ENCODE measurements at places on chromosomes 1 and 21.

DNA sequence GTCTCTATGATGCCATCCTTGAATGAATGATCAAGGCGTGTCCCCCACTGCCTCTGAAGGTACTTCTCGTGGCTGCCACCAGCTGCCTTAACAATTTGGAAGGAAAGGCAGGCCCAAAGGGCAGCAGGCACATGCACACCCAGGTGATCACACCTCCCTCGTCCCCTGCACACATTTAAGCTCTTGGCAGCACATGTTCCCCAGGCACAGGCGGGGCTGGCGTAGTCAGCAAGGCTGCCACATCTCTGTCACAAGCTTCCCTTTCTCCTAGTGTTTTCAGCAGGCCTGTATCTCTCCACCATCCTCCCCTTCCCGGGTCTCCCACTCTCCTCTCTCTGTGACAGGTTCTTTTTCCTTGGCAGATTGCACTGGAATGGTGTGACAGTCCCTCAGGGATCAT, 111.9 kb downstream of the CACNA1E start:
- no peak for DNase-seq

DNA sequence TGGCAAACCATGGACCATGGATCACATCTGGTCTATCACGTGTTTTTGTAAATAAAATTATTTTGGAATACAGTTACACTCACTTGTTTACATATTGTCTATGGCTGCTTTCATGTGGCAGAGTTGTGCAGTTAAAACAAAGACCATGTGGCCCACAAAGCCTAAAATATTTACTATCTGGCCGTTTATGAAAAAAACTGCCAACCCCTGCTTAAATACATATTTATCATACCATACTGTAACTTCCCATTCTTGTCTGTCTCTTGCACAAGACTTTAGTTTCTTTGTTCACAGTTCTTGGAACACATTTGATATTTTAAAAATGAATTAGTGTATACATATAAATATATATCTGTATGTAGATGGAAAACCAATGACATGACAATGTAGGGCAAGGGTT, 141.5 kb downstream of the PAPPA2 start:
- DNase-seq, result no peak

GRCh38 chr21:33206771-33207281, 22.9 kb upstream of the IFNAR2 start:
- DNase-seq, result no peak

GRCh38 chr21:16192902-16193301, 463.1 kb downstream of the USP25 start:
- DNase-seq, result no peak

GRCh38 chr1:55472784-55473183, 257.6 kb upstream of the USP24 start:
- no peak for DNase-seq

DNA sequence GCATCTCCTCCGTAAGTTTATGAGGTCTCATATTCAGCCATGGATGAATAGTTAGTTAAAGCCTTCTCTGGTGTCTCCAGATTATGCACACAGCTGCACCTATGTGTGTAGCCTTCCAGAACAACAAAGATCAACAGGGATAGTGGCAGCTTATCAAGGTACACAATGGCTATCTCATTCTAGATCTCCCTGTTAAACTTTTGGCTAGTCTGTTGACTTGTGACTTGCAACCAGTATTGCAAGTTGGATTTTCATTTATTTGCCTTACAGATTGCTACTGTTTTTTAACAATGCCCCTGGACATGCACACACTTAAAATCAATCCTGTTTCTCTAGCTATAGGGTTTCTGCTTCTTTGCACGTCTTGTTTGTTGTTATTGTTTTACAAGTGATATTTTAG, 363.2 kb downstream of the OMA1 start:
- DNase-seq, result no peak

DNA sequence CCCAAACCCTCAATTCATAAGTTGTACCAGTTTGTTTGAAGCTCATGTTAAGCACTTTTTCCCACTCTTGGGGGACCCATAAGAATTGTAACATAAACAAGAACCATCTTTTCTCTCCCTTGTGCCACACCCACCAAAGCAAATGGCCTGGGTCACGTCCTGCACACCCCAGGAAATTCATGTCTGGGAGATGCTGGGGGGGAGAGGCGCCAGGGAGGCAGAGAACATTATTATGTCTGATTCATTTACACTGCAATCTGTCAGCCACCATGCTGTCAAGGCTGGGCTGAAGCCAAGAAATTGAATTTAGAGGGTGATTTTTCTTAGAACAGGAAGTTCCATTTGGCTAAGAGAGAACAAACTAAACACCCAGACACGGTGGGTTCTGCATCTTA, 37.2 kb upstream of the IPO9 start:
- DNase-seq, result no peak

- DNase-seq, result no peak
These were observed 51.8 kb downstream of the CD160 start for GRCh38 chr1:145771056-145771455.

- no peak for DNase-seq
These were observed 163.3 kb downstream of the DHRS3 start for GRCh38 chr1:12454406-12455391.

DNA sequence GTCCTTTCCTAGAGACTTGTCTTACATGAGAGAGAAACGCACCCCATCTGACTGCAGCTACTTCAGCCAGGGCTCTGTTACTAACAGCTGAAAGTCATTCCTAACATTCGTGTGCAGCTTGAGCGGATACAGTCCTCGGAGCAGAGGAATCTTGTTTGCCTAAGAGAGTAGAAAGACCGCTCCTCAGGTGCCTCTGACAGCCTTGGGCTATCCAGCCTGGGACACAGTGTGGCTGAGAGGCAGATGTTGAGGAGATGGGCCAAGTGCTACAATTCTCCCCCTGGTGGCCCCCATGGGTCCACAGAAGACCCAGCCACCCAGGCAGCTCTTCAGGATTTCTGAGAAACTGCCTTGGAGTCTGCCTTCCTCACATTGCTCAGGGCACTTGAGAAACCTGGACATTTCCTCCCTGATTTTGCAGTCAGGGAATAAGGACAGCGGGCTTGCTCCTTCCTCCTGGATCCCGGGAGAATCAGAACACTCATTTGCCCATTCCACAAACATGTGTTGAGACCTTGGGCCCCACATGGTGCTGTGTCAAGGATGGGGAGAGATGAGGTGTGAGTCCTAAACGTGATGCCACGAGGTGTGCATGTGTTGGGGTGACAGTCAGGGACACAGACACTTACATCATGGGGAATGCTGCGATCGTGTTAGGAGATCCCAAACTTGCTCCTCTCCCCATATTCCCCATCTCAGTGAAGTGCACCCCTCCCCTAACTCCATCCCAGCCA, 13.1 kb downstream of the TRIM62 start:
- no peak for DNase-seq

Data from activated CD4-positive, alpha-beta memory T cell treated with anti-CD3 and anti-CD28 coated beads for 36 hours (primary cell).